Retinal pigment epithelial cell (primary cell): ENCODE measurements at places on chromosomes 5 and 9.

- DNase-seq: no peak
Measured at GRCh38 chr5:127942246-127943060, 141.1 kb upstream of the SLC12A2 start.

DNA sequence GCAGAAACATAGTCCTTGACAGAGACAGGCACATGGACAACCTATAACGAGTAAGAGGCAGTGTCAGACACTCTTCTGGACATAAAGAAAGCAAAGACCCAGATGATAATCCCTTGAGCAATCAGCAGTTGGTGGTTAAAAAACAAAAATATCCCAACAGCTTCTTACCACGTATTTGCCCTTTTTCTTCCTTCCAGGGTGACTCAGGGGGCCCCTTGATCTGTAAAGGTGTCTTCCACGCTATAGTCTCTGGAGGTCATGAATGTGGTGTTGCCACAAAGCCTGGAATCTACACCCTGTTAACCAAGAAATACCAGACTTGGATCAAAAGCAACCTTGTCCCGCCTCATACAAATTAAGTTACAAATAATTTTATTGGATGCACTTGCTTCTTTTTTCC is 9.5 kb downstream of the GZMK start:
- no peak for DNase-seq

GRCh38 chr5:90967851-90968250 is 409.3 kb downstream of the ADGRV1 start:
- no peak for DNase-seq

DNA sequence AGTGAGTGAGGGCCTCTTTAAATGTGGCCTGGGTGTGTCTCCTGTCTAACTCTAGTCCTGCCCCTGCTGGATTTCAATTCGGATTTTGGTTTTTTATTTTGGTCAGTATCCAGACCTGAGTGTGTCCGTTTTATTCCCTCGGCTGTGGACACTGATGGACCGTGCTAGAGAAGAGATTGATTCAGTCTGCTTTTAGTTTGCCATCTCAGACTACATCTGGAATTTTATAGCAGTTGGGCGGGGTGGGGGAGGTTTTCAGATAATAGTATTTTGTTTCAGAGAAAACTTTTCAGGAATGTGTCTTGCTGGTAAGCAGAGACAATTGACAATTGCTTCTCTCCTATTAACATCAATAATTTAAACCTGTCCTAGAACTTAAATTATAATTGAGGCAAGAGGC is 308.1 kb downstream of the ARHGAP26 start:
- no peak for DNase-seq

GRCh38 chr5:26940994-26941393 is 97.4 kb downstream of the CDH9 start:
- DNase-seq: no peak

GRCh38 chr5:131824631-131825030 is 27.8 kb upstream of the FNIP1 start:
- DNase-seq: no peak

DNA sequence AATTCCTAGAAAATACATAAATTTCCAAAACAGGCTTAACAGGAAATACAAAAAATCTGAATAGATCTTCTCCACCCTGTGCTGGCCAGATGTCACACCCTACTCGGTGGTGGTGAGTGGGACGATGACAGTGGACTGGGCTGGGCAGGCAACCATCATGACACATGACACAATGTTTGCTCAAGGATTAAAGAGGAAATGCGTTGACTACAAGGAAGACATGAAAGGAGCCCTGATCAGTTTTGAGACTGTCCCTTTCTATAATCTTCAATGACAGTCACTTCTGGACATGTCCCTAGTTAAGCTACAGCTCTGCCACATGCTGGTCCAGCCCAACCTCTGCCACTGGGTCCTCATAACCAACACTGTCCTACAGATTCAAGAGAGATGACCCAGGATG is 99.8 kb downstream of the ZDHHC21 start:
- no peak for DNase-seq

- no peak for DNase-seq
Measured at GRCh38 chr9:104746798-104747197, 685 bp upstream of the NIPSNAP3A start.

DNA sequence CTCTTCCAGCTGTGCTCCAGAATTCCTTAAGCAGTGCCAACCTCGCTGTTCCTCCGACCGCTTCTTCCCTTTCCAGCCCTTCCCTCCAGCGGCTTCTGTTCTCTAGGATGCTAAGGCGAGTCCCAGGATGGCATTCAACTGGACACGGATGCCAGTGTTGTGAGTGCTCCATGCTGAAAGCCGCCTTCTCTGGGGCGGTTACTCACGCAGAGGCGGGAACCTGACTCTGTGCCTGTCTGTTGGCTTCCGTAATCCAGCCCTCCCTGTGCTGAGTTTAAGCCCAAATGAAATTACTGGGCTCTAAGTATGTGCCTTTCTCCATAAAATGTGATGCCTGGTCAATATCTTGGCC is 20.2 kb downstream of the COL5A1 start:
- no peak for DNase-seq

GRCh38 chr5:150568663-150569062 is 60.7 kb downstream of the NDST1 start:
- no peak for DNase-seq

- no peak for DNase-seq
Measured at GRCh38 chr5:181260720-181261319, at the start of gene TRIM52. TRIM52 (minus strand) TSS chr5:181261143; CDS start chr5:181260813, 330 bp downstream.

DNA sequence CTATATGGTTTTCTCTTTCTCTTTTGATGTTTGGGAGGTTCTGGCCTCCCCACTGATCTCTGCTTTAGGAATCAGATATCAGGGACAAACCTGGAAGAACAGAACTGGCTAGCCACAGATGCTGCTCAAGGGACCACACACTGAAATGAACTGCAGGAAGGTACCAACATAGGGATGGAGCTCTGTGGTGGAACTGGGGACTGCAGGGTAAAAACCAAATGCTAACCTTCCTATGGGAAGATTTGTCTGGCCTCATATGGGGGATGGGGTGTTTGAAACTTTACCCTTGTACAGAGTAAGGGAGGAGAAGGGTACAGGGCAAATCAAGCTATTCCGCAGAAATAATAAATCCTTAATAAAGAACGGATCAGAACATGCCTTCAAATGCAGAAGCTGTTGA is 49.4 kb downstream of the ELOVL7 start:
- DNase-seq: no peak

- no peak for DNase-seq
Measured at GRCh38 chr9:85162822-85163221, 493.3 kb downstream of the NTRK2 start.

- DNase-seq: peak; percentile 36
Measured at GRCh38 chr9:95409650-95410426, 92.3 kb upstream of the FANCC start.

GRCh38 chr5:135027266-135027696 is 6.7 kb downstream of the PITX1 start:
- no peak for DNase-seq

DNA sequence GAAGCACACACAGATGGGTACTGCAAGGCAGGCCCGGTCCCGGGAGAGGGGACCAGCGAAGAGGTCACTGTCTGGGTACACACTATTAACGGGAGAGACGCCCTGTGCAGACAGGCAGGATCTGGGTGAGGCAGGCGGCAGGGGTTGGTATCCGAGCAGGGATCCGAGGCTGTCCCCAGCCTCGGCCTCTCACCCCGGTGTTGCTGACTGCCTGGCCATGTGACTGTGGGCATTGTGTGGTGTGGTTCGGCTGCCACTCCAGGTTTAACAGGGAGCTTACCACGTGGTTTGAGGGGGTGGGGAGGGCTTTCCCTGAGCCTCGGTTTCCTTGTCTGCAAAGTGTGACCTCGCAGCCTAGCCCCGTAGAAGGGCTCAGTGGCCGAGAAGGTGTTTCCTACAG is 11.1 kb upstream of the RALGDS start:
- no peak for DNase-seq

- DNase-seq: peak; percentile 75
Measured at GRCh38 chr9:114899461-114899860, 30.9 kb downstream of the TNFSF8 start.
